ENCODE measurements at places on chromosomes 1 and 21.

GRCh38 chr21:38499296-38499695 lies 1.0 kb upstream of the ERG start:
- DNase-seq: no peak

GRCh38 chr1:40311692-40312091 lies 5.4 kb downstream of the COL9A2 start:
- DNase-seq: no peak

- DNase-seq: no peak
Observed at GRCh38 chr1:116532671-116533428, 38.0 kb downstream of the CD58 start.

DNA sequence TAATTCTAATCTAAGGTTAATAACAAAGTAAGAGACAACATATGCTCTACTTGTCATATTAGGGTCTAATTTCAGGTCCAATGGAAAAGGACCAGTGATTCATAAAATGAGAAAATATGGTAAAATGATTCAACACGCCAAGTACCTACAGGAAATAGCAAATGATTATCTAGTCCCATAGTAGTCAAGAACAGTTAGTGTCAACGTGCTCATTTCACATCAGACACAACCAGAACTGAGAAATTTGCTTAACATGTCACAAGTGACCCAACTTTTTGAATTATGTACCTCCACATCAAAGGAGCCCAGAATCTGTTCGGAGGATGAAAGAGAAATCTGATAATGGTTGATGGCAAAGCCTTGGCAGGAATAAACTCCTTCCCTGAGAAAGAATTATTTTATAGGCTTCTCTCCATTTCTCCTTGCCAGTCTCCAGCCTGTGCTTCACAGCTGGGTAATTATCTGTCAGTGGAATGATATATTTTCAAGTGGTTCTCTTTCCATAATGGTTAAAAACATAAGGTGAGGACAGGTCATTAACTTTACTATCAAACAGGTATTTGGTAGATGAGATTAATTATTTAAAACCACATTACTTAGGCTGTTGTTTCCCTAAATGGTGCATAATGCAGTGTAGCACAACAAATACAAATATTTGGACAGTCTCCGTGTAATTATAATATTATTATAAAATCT lies 83.2 kb downstream of the APP start:
- no peak for DNase-seq

DNA sequence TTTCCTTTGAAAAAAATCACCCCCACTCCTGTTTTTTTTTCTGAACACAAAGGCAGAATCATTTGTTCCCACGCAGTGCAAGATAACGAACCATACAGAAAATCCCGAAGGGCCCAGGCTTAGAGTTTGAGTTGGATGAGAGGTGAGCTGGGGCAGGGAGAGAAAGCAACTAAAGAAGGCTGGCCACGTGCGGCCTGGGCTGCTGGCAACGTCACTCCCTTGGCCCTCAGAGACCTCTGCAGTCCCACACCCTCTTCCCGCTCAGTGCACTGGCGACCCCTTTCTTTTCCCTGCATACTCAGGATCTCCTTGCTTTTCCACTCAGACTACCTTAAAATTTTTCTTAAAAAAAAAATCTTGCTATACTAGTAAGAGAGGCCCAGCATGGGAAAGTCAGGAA lies 28.2 kb upstream of the CRNN start:
- no peak for DNase-seq

DNA sequence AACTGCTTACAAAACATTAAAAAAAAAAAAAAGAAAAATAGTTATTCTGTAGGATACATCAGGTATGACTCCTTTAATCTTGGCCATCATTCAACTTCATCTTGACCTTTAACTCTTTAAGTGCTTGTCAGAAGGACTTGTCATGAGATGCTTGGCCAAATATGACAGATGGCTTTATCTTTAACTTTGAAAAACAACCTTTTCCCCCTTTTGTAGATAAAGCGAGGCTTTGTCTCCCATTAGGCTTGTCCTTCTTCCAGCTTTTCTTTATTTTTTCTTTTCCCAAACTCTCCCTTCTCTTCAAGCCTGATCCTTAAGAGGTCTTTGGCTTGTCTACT lies 2.3 kb downstream of the SRSF10 start:
- DNase-seq: no peak

GRCh38 chr1:97780884-97781283 lies 139.9 kb downstream of the DPYD start:
- no peak for DNase-seq
